ENCODE measurements at places on chromosomes 6 and 20.
A peak's percentile ranks its signal among the peaks of the same experiment; 100 is the strongest.

DNA sequence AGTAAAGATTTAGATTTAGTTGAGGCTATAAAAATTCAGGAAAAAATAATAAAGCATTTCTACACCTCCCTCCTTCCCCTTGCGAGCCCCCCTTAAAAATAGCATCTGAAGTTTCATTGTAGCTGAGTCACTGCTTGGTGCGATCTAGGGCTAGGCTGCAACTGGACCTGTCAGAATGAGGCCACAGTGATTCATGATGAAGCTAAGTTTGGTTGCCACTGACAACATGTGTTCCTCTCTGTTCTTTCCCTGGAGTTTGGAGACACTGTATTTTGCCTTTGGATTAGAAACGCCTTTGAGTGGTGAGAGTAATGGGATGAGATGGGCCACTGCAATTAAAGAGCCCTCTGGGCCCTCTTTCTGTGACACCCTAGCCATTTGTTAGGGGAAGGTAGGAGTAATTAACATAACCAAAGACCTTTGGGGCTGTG is 334.1 kb downstream of the NRN1 start:
- no peak for DNase-seq

GRCh38 chr6:134097114-134097707 is 44.8 kb upstream of the SLC2A12 start:
- DNase-seq = peak; percentile 44

DNA sequence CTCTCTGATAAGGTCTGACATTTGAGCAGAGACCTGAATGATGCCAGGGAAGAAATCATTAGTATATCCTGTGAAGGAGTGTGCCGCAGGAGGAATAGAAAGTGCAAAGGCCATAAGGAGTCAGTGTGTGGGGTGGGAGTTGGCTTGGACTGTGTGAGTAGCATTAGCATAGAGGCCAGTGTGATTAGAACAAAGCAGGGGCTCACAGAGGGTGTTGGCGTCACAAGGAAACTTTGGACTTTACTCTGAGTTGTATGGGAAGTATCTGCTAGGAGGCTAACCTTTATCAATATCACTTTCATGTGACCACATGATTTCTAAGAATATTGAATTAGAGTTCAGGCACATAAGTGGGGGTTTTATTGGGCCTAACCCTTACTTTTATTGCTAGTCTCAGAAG is 12.1 kb downstream of the TMEM200A start:
- no peak for DNase-seq

GRCh38 chr6:6734479-6735465 is 146.3 kb downstream of the LY86 start:
- no peak for DNase-seq

GRCh38 chr20:40006168-40006860 is 682.7 kb downstream of the MAFB start:
- DNase-seq = no peak

DNA sequence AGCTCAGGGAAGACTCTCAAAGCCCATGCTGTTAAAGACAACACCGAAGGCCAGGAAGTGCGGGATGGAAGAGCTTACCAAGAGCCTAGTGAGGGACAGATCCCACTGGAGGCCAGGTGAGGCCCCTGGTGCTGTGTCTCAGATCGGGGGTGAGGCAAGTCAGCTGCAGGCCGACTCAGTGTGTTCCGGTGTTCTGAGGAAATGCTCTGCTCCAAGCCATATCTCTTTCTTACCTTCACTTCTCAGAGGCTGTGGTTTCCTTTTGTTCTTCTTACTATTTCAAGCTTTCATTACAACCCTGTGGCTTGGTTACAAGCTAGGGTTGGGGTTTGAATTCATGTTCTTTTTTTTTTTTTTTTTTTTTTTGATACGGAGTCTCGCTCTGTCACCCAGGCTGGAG is 114.3 kb upstream of the ZFP64 start:
- DNase-seq = peak; percentile 8

- DNase-seq = no peak
Measured at GRCh38 chr6:108365478-108365877, 70.6 kb downstream of the AFG1L start.

- no peak for DNase-seq
Measured at GRCh38 chr20:1207293-1207878, 4.1 kb downstream of the C20orf202 start.

DNA sequence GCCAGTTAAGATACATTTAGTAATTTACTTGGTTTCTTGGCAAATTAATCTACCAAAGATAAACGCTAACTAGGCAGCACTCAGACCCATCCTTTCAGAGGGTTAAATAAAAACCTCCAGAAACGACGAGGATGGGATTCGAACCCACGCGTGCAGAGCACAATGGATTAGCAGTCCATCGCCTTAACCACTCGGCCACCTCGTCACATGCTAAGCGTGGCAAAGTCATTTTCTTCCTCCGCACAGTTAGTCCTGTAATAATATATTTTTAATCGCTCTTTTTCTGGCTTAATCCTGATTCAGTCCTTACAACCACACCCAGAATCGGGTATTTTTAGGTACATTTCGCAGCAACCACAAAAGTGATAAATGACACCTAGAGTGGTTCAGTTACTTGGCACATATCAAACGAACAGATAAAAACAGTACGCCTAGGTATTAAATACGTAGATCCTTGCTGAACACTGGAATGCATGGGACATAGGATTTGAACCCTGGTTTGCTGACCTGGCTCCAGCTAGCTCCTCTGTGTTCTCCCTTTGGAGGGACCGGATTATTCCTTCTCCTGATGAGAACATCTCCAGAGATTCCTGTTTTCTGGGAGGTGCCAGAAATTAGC is 71.6 kb downstream of the GPX5 start:
- no peak for DNase-seq

GRCh38 chr6:139006477-139006876 is 18.4 kb upstream of the REPS1 start:
- no peak for DNase-seq

DNA sequence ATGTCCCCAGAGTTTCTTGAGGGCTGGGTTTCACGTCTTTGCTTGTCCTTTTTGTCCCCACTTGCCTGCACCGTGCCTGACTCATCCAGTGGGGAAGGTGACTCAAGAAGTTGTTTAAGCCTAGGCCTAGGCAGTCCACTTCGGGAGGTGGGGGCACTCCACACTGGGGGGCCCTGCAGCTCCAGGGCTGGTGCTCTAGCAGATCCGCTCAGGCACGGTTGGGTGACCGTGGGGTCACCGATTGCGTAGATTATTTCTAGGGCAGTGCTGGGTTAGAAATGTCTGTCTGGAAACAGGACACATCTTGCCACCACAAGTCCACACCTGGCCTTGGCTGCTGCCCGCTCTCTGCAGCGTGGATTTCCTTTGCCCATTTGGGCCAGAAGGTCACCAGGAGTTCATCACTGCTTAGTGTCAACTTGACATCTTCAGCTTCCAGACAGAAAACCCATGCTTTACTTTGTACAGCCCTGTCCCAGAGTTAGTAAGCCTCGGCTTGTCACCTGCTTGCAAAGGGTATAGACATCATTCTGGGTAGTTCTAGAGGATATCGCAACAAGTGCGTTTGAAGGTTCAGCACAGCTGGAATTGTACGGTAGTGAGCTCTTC is 13.6 kb upstream of the C20orf144 start:
- no peak for DNase-seq

GRCh38 chr6:150275489-150275888 is 93.3 kb upstream of the IYD start:
- DNase-seq = no peak

- no peak for DNase-seq
Measured at GRCh38 chr6:79604583-79605037, 26.5 kb upstream of the SH3BGRL2 start.

DNA sequence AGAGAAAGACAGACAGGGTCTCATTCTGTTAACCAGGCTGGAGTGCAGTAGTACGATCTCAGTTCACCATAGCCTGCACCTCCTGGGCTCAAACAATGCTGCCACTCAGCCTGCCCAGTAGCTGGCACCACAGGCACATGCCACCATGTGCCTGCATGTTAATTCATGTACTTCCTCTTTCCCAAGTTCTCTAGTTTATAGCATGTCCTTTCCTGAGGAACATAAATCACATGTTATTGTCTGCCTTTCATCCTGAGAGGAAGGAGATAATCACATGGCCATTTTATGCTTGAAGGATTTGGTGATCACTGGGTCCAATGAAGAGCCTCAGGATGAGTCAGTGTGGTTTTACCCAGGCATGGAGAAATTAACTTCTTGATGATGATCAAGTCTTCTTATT is 47.9 kb downstream of the COL11A2 start:
- DNase-seq = no peak

GRCh38 chr6:138550346-138550767 is 51.1 kb upstream of the NHSL1 start:
- no peak for DNase-seq

- DNase-seq = no peak
Measured at GRCh38 chr20:54068966-54069365, 1.4 kb downstream of the BCAS1 start.

DNA sequence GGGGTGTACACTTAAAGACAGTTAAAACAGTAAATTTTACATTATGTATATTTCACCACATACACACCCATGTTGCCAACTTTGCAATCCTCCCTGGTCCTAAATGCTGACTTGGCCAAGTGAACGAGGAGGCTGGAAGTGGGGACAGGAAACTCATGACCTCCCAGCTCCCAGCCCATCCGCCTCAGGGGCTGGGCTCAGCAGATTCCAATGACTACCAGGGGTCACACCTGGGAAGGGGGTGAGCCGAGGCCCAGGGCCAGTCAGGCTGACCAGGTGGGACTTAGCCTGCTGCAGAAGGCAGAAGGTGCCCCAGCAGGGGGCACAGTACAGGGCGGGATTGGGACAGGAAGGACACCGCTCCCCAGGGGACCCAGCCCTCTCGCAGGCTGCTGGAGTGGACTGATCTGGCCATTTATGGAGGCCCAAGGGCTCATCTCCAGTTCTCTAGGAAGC is 2.4 kb downstream of the SIGLEC1 start:
- DNase-seq = no peak

DNA sequence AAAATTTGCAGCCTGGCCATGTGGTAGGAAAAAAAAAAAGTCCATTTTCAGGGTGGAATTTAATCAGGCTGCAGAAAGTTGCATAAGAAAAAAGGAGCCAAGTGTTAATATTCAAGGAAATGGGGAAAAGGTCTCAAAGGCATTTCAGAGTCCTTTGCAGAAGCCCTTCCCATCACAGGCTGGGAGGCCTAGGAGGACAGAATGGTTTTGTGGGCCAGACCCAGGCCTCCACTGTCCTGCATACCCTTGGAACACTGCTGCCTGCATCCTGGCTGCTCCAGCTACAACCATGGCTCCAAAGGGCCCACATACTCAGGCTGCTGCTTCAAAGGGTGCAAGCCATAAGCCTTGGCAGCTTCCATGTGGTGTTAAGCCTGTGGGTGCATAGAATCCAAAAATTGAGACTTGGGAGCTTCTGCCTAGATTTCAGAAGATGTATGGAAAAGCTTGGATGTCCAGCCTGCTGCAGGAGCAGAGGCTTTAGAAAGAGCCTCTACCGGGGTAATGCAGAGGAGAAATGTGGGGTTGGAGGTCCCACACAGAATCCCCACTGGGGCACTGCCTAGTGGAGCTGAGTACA is 239.0 kb upstream of the STXBP5 start:
- DNase-seq = no peak

- DNase-seq = no peak
Measured at GRCh38 chr20:48745330-48745729, 82.5 kb downstream of the PREX1 start.

- no peak for DNase-seq
Measured at GRCh38 chr6:155162682-155163081, 101.1 kb upstream of the CLDN20 start.

GRCh38 chr6:133854364-133855275 is 34.3 kb upstream of the TCF21 start:
- no peak for DNase-seq

- DNase-seq = no peak
Measured at GRCh38 chr20:15977026-15977425, 596.2 kb downstream of the KIF16B start.

DNA sequence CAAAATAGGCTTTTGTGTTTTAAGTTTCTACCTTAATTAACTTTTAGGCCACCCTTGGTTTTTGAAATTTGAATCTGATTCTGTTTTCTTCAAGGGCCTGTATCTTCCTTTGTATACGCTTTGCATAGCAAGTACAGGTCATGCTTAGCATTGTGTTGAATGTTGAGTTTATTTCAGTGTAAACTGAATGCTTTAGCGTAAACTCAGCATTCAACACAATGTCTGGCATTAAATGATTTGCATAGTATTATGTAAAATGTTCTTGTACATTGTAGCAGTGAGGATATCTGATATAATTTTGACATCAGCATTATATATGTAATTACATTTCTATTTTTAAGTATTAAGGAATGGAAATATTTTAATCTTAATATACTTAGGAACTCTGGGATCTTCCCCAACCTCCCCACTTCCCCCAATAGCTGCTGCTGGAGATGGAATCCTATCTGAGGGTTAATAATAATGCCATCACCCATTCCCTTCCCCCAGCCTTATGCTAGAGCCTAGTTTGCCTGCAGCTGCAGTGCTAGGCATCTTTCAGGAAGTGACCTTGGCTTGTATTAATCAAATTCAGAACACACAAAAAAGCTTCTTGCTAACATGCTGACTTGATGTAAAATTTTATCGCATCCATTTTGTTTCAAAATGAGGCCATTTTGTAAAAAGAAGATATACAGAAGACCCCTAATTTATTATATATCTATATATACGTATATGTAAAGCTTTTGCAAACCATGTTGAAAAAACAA is 73.1 kb downstream of the NCOA3 start:
- no peak for DNase-seq

- DNase-seq = peak; percentile 80
Measured at GRCh38 chr20:58228484-58229197, at the start of gene ANKRD60. ANKRD60 (minus strand) TSS chr20:58228653; CDS start chr20:58228653, 0 bp downstream.

- DNase-seq = no peak
Measured at GRCh38 chr6:7108964-7109836, 1.4 kb downstream of the RREB1 start.

- DNase-seq = no peak
Measured at GRCh38 chr20:7911586-7912330, 28.5 kb downstream of the HAO1 start.

DNA sequence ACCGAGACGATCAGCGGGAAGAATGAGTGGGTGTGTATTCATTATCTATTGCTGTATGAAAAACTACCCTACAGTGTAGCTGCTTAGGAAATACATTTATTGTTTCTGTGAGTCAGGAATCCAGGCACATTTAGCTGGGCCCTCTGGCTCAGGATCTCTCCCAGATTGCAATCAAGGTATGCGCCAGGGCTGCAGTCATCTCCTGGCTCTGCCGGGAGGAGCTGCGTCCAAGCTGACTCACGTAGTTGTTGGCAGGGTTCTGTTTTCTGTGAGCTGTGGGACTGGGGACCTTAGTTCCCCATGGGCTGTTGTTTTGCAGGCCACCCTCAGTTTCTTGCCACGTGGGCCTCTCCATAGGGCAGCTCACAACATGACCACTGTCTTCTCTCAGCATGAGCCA is 68.2 kb upstream of the FUCA2 start:
- DNase-seq = no peak

GRCh38 chr20:41170386-41171105 is 33.2 kb downstream of the PLCG1 start:
- DNase-seq = no peak

DNA sequence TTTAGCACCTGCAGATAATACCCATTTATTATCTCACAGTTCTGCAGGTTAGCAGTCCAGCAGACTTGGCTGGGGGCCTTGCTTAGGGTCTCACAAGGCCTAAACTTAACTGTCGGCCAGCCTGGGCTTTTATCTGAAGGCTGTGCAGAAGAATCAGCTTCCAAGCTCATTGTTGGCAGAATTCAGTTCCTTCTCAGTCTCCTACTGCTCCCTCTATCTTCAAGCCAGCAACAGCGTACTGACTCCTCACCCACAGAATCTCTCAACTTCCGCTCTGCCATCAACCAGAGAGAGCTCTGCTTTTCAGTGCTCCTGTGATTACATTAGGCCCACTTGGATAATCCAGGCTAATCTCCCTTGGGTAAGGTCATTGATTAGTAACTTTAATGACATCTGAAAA is 30.2 kb upstream of the NHSL1 start:
- DNase-seq = no peak

- DNase-seq = no peak
Measured at GRCh38 chr6:44390158-44390683, 2.7 kb downstream of the CDC5L start.

Measured in CD4-positive, alpha-beta T cell (primary cell).